ENCODE measurements at places on chromosomes 5 and 9.

GRCh38 chr9:88183798-88184495 is 45.7 kb upstream of the SPATA31C2 start:
- DNase-seq = no peak

GRCh38 chr9:122116040-122116439 is 22.9 kb upstream of the TTLL11 start:
- no peak for DNase-seq

DNA sequence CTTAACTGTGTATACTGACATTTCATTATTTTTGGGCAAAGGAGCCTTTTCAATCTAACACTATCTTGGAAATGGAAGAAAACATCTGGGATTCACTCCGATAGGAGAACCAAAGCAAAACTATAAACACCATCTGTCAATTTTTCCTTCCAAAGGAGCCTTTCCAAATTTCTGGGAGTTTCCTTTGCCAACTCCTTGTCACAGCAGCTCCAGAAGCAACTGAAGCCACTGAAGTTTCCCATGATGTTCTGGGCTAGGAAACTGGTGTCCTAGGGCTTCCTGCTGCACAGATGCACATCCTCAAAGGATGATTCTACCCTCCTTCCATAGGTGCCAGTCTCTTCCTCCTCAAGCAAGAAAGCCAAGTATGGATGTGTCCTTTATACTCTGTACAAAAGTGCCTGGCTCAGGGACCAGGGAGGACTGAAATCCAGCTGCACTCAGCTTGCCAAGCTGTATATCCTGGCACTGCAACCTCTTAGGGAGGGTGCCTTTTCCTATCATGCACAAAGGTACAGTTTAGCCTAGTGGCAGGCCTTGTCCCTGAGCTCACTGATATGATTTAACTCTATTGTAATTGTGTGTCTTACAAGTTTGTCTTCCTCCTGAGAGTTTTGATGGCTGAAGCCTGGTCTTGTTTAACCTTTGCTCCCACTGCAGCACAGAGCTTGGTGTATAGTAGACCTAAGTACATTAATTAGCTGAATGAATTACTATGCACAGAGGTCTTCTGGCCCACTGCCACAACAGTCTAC is 8.4 kb upstream of the UBAP1 start:
- no peak for DNase-seq

GRCh38 chr9:32942755-32943460 is 58.5 kb downstream of the APTX start:
- no peak for DNase-seq

- no peak for DNase-seq
Measured at GRCh38 chr5:36505021-36505420, 101.4 kb upstream of the SLC1A3 start.

GRCh38 chr9:137943655-137944054 is 66.1 kb downstream of the CACNA1B start:
- no peak for DNase-seq

DNA sequence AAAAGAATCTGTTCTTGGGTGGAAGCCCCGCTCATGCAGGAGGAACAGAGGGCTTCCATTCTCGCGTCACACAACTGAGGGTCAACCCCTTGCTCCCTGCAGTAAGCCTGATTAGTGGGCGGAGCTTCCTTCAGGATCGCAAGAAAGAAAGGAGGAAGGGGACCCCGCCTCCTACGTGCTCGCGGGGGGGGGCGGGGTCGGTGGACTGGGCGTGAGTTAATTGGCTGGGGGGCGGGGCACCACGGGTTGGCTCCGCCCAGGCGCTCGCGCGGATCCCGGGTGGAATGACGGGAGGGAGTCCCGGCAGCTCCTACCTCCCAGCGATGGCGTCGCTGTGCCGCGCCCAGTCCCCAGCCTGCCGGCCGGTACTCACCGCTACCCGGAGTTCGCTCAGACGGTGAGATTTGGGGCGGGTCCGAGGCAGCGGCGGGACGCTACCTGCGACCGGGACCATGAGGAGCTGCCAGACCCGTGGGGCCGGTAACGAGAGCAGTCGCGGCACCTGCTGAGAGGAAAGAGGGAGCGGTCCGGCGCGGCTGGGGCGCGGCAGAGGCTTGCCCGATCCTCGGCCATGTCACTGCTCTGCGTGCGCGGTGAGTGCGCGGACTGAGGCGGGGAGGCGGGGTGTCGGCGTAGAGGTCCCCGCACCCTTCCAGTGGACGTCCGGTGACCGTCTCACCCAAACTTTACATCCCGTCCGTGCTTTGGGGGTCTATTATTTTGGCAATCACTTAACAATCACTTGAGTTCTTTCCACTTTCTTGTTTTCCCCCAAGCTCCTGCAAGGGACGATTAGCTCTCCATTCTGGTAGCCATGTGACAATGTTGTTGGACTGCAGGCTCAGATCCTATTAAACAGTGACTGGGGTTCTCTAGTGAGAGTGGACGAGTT is at the start of gene UNC13B:
UNC13B (plus strand) TSS at position 297 of the 892 bp plus-strand sequence; CDS start at position 572, 275 bp downstream.
- peak; percentile 83 for DNase-seq

- peak; percentile 23 for DNase-seq
Measured at GRCh38 chr9:89473762-89474469, 24.0 kb downstream of the SEMA4D start.

- DNase-seq = no peak
Measured at GRCh38 chr5:143952809-143953208, 140.8 kb downstream of the HMHB1 start.

- no peak for DNase-seq
Measured at GRCh38 chr5:121019734-121020133, 555.6 kb downstream of the PRR16 start.

- no peak for DNase-seq
Measured at GRCh38 chr9:108663422-108663821, 192.4 kb downstream of the ACTL7B start.

GRCh38 chr5:3794611-3795010 is 199.0 kb downstream of the IRX1 start:
- no peak for DNase-seq

DNA sequence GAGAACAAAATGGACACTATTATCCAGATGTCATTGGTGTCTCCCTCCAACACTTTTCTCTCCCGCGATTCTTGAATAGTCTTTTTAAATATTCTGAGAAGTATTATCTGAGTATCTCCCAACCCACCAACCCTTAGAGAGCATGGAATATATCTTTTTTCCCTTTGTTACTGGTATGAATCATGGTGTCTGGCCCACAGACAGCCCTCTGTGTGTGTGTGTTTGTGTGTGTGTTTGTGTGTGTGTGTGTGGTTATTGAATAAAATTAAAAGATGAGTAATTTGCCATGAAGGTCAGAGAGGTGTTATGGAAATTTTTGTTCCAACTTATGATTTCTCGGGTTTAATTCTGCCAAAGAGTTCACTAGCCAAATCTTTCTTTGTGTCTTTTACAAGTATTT is 47.7 kb downstream of the CAMK4 start:
- DNase-seq = no peak

DNA sequence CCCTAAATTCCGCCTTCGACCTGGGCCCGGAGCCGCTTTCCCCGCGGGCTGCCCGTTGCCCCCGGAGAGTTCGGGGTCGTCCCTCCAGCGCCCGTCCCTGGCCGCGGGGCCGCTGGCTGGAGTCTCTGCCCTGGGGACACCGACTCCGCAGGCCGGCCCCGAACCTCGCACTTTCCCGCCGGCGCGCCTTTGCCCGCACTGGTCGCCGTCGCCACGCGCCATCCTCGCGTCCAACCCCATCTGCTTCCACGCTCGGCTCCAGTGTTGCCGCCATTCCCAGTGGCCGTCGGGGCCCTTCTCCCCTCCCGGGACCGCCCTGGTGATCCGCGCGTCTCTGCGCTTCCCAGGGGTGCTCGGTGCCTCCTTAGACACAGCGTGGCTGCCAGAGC is 11.0 kb downstream of the LHX3 start:
- DNase-seq = no peak

GRCh38 chr5:7671381-7671993 is 179.4 kb downstream of the CFAP90 start:
- no peak for DNase-seq

GRCh38 chr5:11182441-11183080 is 421.5 kb upstream of the DAP start:
- peak; percentile 1 for DNase-seq

- no peak for DNase-seq
Measured at GRCh38 chr9:38084556-38084880, 15.5 kb upstream of the SHB start.

- peak; percentile 66 for DNase-seq
Measured at GRCh38 chr9:72315510-72316311, 49.3 kb downstream of the ZFAND5 start.

DNA sequence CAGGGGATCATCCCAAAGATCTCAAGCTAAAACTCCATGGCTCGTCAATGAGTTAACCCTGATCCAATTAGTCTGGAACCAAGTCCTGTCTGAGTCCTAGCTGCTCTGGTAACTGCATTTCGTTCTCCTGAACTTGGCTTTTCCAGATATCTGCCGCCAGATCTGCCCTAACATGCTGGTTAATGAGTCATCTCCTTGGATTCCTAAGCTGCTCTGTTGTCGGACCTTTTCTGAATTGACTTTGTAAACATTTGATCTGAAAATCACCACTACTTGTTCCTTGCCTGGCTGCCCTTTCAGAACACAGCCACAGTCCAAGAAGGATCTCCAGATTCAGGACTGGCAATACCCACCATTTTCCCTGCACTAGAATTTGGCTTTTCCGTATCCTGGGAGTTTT is 473.0 kb downstream of the ZSWIM6 start:
- no peak for DNase-seq

DNA sequence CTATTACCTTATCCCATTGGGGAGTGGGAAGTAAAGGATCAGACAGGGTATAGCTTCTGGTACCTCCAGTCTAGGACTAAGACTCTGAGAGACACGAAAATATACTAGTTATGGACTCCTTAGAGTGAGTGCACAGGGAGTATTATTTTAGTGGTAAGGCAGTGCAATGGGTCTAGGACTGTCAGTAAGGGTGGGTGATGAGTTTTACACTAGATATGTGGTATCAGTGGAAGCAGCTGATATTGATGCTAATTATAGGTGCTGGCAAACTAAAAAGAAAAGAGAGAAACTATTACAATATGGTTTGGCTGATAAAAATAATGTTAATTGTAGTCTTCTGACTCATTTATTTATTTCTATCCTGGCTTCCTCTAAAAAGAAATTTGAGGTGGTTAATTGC is 118.6 kb downstream of the UNC13B start:
- DNase-seq = no peak

DNA sequence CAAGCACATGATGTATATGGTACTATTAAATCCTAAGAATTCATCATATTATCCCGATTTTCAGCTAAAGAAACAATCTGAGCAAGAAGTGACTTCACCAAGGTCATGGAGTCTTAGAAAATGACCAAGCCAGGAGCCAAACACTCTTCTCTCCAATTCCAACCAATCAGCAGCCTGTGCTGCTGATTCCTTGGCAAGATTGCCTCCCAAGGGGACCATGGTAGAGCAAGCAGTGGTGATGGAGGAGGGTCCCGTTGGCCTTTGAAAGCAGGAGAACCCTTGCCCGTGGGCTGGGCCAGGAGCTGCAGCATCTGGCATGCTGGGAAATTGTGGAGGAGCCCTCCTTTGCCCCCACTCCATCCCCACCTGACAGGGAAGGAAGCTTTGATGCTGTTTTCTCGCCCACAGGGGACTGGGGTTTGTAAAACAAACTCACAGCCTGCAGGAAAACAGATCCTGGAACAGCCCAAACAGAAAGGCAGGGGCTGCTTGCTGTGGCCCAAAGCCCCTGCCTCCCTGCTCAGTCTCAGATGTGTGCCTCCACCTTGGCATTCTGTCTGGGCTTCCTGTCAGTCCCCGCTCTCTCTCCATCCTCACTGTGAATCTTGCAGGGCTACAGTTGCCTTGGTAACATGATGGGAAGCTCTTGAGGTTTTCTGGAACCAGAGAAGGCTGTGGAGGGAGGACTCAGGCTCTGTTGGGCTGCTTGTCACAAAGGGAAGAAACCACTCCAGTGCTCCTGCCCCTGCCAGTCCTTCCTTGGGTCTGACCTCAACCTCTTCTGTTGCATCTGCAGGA is 70.8 kb upstream of the HSPA9 start:
- no peak for DNase-seq

DNA sequence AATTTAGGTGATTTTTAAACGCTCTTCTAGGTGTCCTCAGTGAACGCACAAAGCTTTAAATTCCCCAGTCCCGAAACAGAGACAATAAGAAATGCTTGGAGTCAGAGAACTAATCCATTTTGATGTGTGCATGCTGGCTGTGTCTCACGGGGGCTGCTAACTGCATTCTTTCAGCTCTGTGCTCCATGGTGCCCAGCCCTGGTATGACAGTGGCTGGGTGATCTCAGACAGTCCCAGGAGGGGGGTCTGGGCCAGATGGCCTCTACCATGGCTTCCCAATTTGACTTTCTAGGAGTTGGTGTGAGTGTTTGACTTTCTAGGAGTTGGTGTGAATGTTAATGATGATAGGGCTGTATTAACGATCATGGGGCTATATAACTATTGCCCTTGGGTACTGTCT is 12.1 kb downstream of the OLFM1 start:
- DNase-seq = no peak

DNA sequence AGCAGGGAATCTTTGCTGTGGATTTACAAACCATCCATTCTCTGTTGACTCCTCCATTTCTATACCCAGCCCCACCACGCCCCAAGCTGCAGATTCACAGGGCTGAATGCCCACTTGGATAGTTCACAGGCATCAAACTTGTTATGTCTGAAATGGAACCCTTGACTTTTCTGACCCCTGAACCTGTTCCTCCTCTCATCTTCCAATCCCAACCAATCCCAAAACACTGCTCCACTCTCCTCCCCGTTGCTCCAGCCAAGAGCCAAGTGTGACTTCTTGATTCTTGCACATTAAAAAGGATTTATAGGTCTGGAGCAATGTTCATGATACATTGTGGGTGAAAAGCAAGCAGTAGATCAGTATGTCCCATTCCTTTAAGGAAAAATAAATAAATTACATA is 145.6 kb downstream of the DAB2IP start:
- no peak for DNase-seq

DNA sequence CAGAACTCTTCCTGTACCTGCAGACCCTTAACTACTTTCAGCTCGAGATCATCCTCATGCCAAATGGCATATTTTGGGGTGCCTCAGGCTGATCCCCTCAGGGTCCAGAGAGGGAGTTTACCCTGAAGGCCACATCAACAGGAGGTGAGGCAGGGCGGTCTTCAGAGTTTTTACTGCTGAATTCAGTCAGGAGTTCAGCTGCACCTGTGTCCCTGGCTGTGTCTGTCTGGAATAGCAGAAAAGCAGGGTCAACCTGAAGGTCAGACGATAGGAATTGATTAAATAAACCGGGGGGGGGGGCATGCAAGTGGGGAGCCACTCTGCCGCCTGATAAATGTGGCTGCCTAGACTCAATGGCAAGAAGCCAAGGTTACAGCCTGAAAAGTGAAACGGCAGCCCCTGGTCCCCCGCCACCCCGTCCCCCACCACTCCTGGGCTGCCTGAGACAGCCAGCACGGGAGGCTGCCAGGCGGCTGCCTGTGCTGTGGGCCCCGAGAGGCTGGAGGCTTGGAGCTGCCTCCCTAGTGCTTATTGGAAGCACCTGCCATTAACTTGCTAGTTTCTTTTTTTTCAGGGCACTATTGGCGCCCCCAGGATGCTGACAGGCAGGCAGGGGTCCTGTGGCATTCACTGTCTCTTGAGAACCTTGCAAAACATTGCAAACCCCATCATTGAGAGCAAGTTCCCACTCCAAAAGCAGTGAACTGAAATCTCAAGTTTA is 182.7 kb upstream of the PPP1R26 start:
- no peak for DNase-seq

- no peak for DNase-seq
Measured at GRCh38 chr5:11104210-11104609, 343.2 kb upstream of the DAP start.
